ENCODE measurements at places on chromosomes 5 and 9.

DNA sequence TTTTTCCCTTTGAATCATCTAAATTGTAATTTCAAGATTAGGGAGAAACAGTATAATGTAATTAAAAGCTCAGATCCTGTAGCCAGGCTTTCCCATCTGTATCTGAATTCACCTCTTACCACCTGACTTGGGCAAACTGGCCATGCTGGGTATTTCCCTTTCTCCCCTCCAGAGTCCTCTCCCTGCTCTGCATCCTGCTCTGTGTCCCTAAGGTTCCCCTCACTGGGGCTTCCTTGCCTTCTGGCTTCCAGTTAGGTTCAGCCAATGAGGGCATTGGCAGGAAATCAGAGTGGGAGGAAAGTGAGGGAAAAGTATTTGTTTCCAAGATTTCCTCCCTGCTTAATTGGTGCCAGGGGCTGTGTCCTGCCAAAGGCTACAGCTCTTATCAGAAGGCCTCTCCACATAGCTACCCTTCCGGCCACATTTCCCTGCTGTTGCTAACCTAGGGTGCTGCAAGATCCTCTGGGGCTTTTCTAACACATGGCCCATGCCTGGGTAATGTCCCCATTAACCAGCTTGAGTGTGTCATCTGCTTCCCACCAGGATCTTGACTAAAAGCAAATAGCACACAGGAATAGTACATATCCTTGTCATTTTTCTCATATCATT lies 51.0 kb upstream of the MPDZ start:
- DNase-seq: no peak

- DNase-seq: no peak
These were observed 19.5 kb downstream of the IGIP start for GRCh38 chr5:140145256-140145655.

DNA sequence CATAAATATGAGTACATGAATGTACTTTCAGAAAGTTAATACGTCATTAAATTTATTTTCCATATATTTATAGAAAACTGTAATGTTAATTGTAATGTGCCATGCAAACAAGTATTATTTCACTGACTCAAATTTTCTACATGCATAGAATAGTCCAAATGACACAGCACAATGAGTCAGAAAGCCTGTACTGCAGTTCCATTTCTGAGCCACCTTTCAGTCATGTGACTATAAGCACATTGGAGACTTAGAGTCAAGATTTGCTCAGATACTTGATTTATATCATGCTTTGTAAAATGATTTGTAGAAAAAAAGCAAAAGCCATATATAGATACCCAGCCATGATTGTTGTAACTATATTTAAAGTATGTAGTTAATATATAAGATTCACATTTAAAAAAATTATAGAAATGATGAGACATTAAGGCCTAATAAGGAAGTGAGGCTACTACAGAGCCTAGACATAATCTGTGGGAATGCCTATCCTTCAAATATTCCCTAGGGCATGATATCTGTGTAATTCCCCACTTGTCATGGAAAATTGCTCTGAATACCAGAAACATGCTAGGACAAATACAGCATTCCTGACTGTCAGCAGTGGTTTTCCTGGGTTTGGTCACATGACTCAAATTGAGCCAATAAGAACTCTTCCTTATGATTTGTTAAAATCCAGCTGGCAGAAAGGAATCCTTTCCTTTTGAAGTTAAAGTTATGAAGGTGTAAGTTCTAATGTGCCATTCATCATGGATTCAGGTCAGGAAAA lies 50.0 kb downstream of the PTPRD start:
- DNase-seq: no peak

DNA sequence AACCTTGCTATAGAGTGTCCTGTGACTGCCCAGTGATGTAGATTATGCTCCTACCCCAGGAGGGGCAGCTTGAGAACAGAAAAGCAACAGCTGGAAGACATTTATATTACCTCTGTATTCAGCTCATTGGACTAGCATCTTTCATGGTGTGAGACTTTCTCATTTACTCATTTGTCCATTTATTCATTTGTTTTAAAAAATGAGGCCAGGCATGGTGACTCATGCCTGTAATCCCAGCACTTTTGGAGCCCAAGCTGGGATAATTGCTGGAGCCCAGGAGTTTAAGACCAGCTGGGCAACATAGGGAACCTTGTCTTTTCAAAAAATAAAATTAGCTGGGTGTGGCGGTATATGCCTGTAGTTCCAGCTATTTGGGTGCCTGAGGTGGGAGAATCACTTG lies 130.0 kb upstream of the LHFPL2 start:
- no peak for DNase-seq

- no peak for DNase-seq
These were observed 5.8 kb upstream of the SNAPC3 start for GRCh38 chr9:15416880-15417279.

DNA sequence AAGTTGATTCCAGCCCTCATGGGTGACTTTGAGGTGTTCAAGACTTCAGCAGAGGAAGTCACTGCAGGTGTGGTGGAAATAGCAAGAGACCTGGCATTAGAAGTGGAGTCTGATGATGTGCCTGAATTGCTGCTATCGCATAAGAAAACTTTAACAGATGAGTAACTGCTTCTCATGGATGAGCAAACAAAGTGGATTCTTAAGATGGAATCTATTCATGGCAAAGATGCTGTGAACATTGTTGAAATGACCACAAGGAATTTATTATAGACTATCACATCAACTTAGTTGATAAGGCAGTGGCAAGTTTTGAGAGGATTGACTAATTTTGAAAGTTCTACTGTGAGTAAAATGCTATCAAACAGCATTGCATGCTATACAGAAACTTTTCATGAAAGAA lies 17.1 kb upstream of the POU4F3 start:
- no peak for DNase-seq

DNA sequence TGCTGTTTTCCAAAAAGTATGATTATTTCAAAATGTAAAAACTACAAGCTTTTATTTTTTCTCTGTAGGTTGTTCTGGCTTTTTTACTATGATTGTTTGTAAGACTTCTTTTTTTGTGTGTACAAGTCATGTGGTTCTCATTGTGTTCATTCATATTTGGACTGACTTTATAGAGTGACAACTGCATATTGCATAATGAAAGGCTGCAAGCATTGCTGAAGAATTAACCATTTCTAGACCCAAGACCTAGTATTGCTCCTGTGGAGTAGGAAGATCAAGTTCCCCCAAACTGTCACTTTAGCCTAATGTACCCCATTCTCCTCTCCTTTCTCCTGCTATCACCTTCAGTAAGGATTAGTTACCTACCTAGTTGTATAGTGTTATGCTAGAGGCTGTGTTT lies 10.0 kb downstream of the MAP1B start:
- no peak for DNase-seq

- DNase-seq: no peak
These were observed 157.1 kb downstream of the HTR1A start for GRCh38 chr5:63805151-63805550.

- no peak for DNase-seq
These were observed 15.0 kb upstream of the C5orf58 start for GRCh38 chr5:170217831-170218230.

DNA sequence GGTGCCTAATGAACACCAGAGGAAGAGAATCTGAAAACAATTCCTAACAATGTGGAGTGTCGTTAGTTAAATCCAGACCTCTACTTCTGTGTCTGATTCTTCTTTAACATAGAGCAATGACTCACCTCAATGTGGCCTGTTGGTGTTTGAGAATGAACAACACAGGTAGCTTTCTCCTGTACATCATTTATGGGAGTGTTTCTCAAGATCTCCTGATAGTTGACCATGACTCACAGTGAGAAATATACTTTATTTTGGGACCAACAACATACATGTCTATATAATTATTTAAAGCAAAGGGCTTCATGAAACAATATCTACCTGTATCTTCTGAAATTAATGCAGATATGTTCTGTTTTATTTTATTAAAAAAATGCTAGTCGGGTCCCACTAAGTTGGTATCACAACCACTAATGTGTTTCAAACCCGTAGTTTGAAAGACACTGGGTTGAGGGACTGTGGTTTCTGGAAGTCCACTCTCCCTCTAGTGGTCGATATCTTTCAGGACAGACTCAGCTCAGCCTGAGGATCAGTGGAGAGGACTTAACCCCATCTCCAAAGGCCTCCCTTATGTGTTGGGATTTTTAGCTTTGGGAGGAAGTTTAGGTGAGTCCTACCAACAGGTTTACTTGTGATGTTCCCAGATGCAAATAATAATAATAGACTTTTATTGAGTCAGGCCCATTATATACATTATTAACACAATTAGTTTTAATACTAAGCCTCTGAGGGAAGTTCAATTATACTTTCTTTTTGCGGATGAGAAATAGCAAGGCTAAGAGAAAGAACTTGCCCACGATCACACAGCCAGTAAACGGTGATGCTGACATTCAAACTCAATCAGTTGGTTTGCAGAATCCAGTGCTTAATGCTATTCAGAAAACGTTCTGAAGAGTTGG lies 70.0 kb upstream of the KLF9 start:
- DNase-seq: no peak

GRCh38 chr5:115543365-115544042 lies 1.1 kb downstream of the FEM1C start:
- no peak for DNase-seq

DNA sequence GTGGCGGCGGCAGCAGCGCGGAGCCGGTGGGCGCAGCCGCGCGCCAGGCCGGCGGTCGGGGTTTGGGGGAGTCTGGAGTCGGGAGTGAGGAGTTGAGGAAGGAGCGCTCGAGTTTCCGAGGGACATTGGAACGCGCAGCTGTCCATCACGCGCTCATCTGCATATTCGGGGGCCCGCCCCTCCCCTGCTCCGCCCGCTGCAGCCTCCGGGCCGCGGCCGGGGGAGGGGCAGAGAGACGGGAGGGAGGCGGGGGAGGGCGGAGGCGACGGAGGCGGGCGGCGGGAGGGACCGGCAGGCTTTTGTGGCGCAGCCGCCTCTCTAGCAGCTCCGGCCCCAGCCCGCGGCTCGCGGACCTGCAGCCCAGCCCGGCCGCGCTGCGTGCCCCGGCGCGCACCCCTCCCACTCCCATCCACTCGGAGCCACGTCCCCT lies at the start of gene IRX2:
TSS of gene IRX2 (minus strand) at position 86 of the 430 bp plus-strand sequence. CDS start 264 bp downstream, outside the sequence.
- no peak for DNase-seq

- DNase-seq: no peak
These were observed 86.0 kb downstream of the FBXL7 start for GRCh38 chr5:15585841-15586591.

- no peak for DNase-seq
These were observed 8.2 kb downstream of the TMEM268 start for GRCh38 chr9:114619191-114619761.

- no peak for DNase-seq
These were observed 143.4 kb upstream of the CDH6 start for GRCh38 chr5:31049936-31050704.
